ENCODE measurements at places on chromosomes 3 and 15.
A peak's percentile ranks its signal among the peaks of the same experiment; 100 is the strongest.

DNA sequence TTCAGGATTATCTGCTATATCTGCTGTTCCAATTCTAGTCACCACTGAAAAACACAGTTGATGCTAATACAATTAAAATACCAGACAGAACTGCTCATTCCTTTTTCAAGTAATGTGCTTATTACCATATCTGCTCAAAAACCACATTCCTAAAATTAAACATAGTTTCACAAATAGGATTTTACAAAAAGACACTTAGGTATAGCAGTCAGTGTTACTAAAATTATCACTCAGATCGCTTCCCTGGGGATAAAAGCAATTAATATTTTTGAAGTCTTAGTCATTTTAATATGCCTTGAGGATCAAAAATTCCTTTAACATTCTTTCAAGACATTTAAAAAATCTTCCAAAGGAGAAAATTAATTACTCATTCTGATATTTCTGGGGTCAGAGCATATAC is 71.5 kb downstream of the RAD18 start:
- no peak for DNase-seq

DNA sequence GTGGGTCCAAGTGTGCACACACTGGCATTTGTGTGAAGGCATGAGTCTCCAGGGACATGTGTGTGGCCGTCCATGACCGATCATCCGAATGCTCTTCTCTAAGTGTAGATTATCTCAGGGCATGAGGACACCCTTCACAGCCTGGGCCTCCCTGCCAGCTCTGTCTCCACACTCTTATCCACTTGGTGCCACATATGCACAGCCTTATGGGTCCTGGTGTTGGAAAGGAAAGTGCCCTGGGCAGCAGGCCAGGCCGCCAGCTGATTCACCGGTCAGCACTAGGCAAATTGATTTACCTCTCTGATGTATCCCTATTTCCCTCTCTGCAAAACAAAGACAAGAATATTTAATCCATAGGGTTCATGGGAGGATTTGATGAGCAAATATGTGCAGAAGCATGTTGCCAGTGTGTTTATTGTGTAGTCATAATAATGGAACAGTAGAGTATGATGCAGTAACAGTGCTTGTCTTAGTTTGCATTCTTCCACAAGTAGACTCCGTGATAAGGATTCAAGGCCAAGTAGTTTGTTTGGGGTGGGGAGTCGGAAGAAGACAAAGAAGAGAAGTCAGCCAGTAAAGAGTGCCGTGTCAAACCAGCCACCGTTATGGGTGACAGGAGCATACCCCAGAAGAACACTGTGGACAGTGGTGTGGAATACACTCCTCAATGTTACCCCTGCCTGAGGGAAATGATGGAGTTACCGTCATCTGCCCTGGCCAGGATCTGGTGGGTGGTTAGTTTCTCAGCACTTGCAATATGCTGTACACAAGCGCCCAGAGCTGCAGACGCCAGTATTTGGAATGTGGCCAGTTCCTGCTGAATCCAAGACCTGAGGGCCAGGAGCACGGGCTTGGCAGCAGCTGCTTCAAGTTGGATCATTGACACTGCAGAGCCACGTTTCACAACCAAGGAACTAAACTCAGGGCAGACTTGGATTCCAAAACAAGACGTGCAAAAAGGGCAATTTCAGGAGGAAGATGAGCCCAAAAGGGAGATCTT is 85.1 kb downstream of the MTHFS start:
- no peak for DNase-seq

- DNase-seq, result no peak
Measured at GRCh38 chr3:135141160-135141559, 346.1 kb downstream of the EPHB1 start.

GRCh38 chr3:71680603-71681002 is 44.6 kb downstream of the EIF4E3 start:
- no peak for DNase-seq

GRCh38 chr3:192917028-192917403 is 640 bp downstream of the MB21D2 start:
- DNase-seq, result peak; percentile 88

DNA sequence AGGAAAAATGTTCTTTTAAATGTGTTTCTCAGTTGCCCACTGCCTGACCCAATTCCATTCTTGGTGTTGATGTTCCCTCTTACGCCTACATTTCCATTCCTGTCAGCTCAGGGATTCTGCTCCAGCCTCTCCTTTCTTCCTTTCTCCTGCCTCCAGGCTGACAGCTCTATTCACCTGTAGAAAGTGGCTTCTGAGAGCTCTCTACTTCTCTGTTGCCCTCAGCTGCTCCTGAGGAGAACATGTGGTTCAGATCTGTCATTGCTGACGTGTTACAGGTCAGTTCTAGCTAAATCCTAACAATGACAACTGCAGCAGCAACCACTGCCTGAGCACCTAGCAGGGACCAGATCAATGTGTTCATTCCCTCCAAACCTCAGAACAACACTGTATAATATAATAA is 144.9 kb upstream of the PLAAT1 start:
- no peak for DNase-seq

- DNase-seq, result no peak
Measured at GRCh38 chr3:173912126-173912525, 514.6 kb downstream of the NLGN1 start.

DNA sequence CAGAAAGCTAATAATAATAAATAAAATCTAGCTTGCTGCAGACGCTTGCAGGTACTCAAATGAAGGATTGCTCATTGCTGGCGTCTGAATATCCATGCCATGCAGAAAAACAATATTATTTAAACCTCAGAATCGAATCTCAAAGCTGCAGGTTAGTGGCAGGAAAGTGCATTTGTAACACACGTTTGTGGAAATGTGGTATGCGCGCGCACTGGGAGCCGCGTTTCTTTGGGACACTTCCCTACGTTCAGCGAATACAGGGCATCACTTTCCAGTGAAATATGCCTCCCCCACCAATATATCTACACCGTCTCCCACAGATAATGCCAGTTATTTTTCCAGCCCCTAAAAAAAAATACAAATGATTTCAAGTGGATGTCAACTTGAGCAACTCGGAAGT is 37.1 kb downstream of the ZIC4 start:
- DNase-seq, result no peak

DNA sequence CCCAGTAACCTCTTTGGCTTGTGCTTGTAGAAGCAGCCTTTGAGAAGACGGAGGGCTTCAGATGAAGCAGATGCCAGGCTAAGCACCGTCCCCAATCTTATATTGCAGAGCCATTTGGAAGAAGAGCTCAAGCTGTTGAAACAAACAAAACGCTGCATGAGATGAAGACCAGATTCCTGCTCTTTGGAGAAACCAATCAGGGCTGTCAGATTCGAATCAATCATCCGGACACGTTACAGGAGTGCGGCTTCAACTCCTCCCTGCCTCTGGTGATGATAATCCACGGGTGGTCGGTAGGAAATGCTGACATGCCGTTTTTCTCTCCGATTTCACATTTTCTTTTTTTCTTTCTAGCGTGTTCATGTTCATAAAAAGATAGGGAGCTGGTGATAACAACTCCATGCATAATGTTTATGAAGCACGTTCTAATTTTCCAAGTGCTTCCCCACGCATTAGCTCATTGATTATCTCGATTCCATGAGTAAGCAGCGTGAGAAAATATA is 106.5 kb downstream of the LIPC start:
- no peak for DNase-seq

DNA sequence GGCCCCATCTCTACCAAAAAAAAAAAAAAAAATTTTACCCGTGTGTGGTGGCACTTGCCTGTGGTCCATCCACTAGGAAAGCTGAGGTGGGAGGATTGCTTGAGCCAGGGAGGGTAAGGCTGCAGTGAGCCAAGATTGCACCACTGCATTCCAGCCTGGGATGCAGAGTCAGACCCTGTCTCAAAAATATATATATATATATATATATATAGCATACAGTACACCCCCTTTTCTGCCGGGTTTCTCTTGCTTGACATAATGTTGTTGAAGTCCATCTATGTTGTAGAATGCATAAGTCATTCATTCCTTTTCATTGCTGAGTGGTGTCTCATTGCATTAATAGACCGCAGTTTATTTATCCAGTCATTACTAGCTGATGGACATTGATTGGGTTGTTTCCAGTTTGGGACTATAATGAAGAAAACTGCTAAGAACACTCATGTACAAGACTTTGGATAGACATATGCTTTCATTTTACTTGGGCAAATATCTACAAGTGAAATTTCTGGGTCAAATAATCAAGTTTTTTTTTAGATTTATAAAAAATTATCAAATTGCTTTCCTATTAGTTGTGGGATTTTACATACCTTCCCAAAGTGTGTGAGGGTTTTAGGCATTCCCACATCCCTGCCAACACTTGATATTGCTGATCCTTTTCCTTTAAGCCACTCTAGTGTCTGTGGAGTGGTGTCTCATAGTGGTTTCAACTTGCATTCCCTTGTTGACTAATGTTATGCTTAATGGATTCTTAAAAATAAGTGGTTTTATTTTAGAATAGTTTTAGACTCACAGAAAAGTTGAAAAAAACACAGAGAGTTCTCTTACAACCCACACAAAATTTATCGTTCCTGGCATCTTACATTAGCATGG is 2.1 kb upstream of the PRR20G start:
- DNase-seq, result peak; percentile 48

DNA sequence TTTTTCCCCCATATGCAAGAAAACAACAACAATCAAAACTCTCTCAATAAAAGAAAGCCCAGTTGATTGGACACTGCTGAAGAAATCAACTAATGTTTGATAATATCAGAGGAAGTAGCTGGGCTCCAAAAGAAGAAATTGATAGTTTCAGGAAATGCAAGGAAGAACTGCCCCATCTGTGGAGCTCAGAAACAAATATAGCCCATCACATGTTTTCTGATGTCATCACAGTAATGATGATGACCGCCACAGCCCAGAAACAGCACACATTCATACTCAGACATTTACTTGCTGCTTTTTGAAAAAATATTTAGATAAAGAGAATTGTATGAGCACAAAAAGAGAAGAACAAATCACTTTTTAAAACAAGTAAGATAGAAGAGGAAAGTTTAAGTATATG is 67.6 kb downstream of the GOLIM4 start:
- DNase-seq, result no peak

DNA sequence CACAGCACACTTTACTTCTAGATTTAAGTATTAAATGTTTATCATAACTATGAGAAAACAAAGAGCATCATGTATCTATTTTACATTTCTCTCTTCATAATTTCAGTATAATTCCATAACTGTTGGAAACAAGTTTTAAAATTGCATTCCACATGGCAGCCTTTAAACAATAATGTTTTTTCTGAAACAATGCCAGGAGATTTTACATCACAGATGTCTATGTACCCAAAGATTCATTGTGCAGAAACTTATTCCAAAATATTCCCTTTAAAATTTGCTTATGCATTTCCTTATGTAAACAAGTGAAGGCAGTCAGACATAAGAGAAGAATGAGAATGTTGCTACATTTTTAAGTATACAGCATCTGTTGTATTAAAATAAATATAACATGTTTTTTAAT is 324.9 kb upstream of the COL8A1 start:
- DNase-seq, result no peak

DNA sequence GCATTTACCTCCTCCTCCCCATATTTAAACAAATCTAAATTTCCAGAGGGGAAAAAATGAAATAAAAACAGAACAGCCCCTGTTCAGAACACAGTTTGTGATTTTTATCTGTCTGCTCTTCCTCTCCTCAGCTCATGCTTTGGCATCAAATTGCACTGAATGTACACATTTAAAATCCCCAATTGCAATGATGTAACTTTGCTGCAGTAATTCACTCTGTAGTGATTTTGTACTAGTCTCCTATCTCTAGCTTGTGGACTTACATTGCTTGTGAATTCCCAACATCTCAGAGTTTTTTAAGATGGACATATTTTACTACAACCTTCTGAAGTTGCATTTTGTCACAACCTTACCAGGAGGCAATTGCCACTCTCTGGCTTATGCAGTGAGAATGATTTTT is 81.6 kb upstream of the ROBO2 start:
- DNase-seq, result no peak

DNA sequence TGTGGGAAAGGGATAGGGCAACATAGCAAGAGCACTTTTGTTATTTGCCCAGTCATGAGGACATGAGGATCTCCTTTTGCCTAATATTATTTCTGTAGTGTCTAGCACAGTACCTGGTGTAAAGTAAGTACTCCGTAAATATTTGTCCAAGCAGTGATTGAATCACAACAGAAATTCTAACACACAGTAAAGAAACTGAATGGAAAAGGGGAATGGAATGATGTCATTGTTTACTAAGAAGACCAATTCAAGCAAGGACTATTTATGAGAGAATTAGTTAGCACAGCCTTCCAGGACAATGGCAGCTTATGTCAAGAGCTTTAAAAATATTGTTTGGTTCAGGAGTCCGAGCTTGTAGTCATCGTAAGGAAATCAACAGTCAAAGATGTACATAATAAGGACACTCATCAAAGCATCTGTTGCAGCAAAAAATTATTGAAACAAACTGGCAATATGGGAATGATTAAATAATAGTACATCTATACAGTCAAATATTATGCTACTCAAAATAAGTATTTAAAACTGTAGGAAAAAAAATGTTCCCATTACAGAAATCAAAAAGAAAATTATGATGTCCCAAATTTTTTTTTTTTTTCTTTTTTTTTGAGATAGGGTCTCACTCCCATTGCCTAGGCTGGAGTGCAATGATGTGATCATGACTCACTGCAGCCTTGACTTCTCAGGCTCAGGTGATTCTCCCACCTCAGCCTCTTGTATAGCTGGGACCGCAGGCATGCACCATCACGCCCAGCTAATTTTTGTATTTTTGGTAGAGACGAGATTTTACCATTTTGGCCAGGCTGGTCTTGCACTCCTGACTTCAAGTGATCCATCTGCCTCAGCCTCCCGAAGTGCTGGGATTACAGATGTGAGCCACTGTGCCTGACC is 17.9 kb downstream of the CAPN7 start:
- DNase-seq, result no peak

DNA sequence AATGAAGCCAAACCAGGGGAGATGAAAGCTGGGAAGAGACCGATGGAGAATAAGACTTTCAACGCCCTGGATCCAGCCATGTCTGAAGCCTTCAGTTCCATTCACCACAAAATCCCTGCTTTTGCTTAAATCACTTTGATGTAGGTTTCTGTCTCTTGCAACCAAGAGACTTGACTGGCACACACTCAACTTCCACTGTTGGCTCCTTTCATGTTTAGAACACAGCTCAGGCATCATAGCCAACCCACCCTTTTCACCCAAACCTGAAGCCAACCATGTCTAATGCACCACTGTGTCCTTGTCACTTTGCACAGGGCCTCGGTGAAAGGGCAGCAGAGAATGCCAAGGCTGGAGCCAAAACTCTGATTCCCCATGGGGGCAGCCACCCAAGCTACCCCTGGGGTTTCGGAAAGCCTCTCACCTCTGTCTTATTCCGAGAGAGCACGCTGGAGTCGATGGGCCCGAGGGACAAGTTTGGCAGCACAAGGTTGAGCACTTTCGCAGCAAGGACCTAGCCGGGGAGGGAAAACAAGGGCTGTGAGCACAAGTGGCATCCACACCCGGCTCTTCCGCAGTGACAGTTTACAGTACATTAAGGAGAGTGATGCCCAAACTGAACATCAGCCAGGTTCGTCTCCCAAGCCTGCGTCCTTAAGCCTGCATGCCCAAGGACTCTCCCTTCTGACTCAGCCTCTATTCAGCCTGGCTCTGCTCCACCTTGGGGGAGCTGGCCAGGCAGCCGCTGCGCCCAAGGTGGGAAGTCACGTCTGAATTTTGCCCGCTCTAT is 37.6 kb downstream of the ABTB1 start:
- no peak for DNase-seq

GRCh38 chr3:11914041-11914440 is 67.4 kb upstream of the TAMM41 start:
- no peak for DNase-seq
